Osteocyte (in vitro differentiated cells): ENCODE measurements at places on chromosomes 2 and 18. TPM values are rescaled to one million over a fixed set of nuclear protein-coding genes. Genes with fewer than 3 reads are reported as not detected.
A peak's percentile ranks its signal among the peaks of the same experiment; 100 is the strongest.

GRCh38 chr2:186894478-186894877 is 45.5 kb upstream of the ZSWIM2 start:
- H3K27ac ChIP-seq, result no peak overlapping the region
- DNase-seq, result no peak
- H3K4me3 ChIP-seq, result no peak overlapping the region
- peaks cover 11% of the 10 kb centered on the region for H3K27me3 ChIP-seq

GRCh38 chr2:152529420-152530115 is 187.7 kb downstream of the PRPF40A start:
- H3K4me3 ChIP-seq, result no peak overlapping the region
- no peak overlapping the region for H3K27ac ChIP-seq
- DNase-seq, result no peak
- no peaks in the 10 kb centered on the region for H3K36me3 ChIP-seq
- peaks cover 24% of the 10 kb centered on the region for H3K4me1 ChIP-seq

- H3K27me3 ChIP-seq, result no peaks in the 10 kb centered on the region
- H3K36me3 ChIP-seq, result no peaks in the 10 kb centered on the region
- no peak overlapping the region for H3K27ac ChIP-seq
- H3K4me1 ChIP-seq, result no peaks in the 10 kb centered on the region
- H3K4me3 ChIP-seq, result no peak overlapping the region
- no peak for DNase-seq
Measured at GRCh38 chr2:223357076-223357475, 245.1 kb downstream of the SCG2 start.

DNA sequence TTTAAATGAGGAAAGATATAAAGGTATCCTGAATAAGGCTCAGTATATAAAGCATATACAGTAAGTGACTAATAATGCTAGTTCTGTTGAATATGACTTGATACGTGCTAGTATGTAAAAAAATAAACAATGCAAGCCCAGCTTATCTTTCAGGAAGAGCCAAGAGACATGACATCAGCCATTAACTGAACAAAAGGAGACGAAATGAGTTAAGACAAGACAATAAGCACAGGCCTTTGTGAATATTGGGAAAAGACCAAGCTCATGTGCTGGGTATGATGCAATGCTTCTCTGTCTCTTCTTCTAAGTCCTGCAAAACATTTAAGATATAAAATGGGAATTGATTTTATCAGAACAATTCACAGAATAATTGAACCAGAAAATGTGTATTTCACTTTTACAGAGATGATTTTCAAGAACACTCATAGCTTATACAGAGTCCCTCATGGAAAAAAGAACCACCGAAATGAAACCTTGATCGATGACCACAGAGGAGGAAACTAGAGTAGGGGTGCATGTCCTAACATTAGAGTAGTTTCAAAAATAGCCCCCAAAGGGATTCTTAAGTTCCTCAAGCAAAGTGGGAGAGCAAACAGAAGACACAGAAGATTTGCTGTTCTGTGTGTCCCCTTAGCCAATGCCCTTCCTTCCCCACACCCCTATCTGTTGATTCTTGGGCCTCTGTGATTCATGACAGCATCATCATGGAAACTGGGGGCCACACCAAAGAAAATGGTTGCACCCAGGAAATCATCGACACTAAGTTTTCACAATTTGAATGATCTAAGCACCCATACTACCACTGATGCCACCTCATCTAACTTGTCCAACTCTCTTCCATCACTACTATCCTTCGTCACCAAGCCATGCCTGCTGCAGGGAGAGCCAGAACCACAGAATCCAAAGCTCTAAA is 68.0 kb upstream of the CRIM1 start:
- H3K36me3 ChIP-seq, result no peaks in the 10 kb centered on the region
- H3K4me3 ChIP-seq, result no peak overlapping the region
- peaks cover 16% of the 10 kb centered on the region for H3K27me3 ChIP-seq
- no peaks in the 10 kb centered on the region for H3K4me1 ChIP-seq

DNA sequence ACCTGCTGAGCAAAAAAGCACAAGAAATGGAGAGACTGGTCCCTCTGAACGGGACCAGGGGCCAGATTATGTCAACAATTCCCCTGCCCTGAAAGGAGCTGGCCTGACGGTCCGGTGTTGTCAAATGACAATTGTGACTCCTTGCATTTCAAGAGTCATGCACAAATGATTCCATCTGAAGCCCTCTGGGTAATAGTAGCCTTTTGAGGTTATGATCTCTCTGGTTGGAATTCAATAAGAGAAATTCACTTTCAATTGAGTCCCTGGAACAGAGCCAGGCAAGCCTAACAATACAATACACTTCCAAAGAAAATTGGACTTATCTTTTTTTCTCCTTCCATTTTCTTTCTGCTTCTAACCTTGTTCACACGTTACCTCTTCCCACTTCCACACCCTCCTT is 116.9 kb downstream of the C1D start:
- peak overlapping the region; percentile 69 for H3K27ac ChIP-seq
- H3K4me3 ChIP-seq, result no peak overlapping the region
- no peaks in the 10 kb centered on the region for H3K27me3 ChIP-seq
- DNase-seq, result no peak
- H3K36me3 ChIP-seq, result peaks cover 10% of the 10 kb centered on the region

DNA sequence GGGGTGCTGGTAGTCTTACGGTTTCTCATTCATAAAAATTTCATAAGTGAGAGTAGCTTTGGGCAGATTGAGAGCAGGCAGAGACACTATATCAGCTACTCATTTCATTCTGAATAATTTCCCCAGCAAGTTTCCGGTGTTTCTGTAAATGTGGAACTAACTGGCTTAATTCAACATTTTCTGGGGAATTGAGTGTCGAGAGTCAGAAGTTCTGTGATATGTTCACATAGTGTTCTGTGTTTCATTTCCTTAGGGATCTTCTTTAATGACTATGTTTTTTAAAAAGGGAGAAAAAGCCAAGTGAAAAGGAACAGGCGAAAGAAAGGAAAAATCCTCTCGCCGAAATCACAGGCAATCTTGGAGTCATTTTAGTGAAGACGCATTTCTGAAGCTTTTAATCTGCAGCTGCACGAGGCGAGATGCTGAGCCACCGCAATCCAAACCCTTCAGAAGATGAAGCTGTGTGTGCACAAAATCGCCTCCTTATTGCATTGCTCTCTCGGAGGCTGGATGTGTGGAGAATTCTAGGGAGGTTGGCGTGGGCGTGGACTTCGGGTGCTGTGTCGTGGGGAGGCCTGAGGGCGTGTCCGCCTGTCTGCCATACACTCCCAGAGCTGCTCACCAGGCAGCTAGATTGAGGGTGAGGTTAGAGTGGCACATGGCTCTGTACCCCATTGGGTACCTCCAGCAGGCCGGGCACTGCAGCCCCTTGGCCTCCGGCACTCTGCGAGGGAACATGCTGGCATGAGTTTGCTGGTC is 38.4 kb upstream of the HDAC4 start:
- DNase-seq, result no peak
- peaks cover 29% of the 10 kb centered on the region for H3K27me3 ChIP-seq

Gene MRPL19
- 44.8 and 46.6 TPM in 2 replicates for total RNA-seq

Gene RABL2A
- 24.9 and 26.2 TPM in 2 replicates for total RNA-seq

Gene CNPPD1
- 42.8 and 45.7 TPM in 2 replicates for total RNA-seq

Gene NPAS2
- total RNA-seq, result 16.6 and 21.4 TPM in 2 replicates

Gene RTP5
- not detected in 2 replicates for total RNA-seq

Gene UCN
- total RNA-seq, result 2.6 and 4.1 TPM in 2 replicates
